Activated CD4-positive, alpha-beta T cell treated with anti-CD3 and anti-CD28 coated beads, Interleukin-2, amount 50 U/mL, for 1 hour (primary cell): ENCODE measurements at places on chromosomes 11 and 22.

DNA sequence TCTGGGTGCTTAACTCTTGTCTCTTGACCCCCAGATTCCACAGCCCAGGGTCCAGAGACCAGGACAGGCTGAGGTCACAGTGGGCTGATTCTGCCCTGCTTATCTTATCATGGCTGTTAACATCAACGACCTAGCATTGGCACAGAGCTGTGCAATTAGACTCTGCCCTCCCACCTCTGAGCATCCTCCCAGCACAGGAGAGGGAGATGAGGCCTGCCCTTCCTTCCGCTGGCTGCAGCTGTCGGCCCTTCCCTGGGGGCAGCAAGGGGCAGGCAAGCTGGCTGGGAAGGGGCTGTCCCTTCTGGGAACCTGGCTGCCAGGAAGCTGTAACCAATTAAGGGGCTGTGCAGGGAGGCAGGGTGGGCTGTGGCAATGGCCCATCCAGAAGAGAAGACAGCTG lies 22.5 kb downstream of the LRRC10B start:
- no peak for DNase-seq

DNA sequence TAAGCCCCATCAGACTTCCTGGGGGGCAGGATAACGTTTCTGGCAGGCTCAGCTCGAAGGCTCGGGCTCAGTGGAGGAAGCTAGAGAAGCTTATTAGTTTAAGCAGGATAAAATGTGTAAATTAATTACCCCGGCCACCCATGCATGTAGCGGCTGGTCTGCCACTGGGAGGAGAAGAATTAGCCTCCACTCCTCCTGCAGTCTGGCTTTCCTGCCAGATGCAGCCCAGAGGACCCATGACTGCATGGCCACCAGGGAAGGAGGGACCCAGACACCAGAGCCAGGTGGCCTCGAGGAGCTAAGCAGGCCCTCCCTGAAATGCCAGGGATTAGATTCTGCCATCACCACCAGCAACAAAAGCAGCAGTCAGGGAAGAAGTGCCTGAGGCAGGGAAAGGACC lies 32.3 kb downstream of the TRIM29 start:
- no peak for DNase-seq

DNA sequence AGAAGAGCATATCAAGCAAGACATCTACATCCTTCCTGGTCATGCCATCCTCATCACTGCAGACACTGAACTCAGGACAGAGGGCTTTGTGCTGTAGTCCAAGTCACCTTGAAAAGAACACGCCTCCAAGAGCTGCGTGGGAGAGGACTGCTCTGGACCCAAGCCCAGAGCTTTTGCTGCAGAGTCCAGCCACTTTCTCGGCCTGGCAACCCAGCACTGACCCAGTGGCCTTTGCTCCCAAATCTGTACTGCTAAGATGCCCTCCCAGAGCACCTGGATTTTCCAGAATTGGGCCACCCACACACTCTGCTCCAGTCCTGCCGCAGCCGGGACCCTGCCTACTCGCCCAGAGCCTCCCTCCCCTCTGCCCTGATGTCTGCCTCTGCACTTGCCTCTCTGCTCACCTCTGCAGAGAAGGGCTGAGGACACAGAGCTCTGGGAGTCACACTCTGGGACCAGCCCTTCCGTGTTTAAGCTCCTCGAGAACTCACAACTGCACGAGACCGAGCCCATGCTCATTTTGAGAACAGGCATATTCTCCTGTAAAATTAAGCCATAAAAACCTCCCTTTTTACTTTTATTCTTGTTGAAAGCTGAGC lies 83.8 kb upstream of the CSNK2A3 start:
- DNase-seq, result no peak

DNA sequence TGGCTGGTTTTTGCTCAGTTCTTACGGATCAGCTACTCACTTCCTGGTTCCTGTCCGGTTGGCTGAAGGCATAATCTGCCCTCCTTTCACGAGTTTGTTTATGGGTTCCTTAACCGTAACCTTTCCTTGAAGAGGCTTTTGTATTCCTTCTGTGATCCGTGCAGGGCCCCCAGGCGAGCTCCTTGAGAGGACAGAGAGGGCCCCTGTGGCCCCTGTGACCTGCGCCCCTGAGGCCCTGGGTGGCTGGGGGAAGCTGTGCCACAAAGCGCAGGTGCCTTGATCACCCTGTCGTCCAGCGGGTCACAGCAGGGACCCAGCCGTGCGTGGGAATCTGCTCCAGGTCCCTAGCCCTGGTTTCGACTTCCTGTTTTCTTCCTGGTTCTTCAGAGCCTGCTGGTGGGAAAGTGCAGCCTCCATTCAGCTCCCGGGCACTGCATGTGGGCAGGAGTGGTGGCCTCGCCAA lies 27.8 kb upstream of the FADD start:
- no peak for DNase-seq

GRCh38 chr11:117830674-117831351 lies 6.3 kb upstream of the FXYD2 start:
- DNase-seq, result no peak

- no peak for DNase-seq
These were observed 38.7 kb downstream of the MRTFA start for GRCh38 chr22:40597526-40598430.

- no peak for DNase-seq
These were observed 15.8 kb upstream of the RTN4RL2 start for GRCh38 chr11:57444362-57445121.

DNA sequence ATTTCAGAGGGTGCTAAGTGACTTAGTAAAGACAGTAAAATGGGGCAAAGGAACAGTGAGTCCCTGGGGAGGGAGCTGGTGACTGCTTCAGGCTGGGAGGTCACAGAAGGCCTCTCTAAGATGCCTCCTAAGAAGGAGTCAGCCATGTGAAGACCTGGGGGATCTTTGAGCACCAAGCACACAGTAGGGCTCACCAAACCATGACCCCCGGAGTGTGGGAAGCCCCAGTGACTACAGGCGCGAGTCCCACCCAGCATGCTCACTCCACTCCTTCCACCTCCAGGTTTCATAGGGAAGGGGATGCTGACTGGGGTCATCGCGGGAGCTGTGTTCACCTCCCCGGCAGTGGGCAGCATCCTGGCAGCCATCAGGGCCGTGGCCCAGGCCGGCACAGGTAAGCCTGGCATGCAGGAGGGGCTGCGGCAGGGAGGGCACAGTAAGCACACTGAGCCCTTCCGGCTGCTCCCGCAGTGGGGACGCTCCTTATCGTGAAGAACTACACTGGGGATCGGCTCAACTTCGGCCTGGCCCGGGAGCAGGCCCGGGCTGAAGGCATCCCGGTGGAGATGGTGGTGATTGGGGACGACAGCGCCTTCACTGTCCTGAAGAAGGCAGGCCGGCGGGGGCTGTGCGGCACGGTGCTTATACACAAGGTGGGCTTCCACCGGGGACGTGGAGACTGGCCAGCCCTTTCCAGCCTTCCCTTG lies 5.9 kb downstream of the TKFC start:
- no peak for DNase-seq

GRCh38 chr11:18790883-18791206 lies 753 bp downstream of the PTPN5 start:
- DNase-seq, result no peak

DNA sequence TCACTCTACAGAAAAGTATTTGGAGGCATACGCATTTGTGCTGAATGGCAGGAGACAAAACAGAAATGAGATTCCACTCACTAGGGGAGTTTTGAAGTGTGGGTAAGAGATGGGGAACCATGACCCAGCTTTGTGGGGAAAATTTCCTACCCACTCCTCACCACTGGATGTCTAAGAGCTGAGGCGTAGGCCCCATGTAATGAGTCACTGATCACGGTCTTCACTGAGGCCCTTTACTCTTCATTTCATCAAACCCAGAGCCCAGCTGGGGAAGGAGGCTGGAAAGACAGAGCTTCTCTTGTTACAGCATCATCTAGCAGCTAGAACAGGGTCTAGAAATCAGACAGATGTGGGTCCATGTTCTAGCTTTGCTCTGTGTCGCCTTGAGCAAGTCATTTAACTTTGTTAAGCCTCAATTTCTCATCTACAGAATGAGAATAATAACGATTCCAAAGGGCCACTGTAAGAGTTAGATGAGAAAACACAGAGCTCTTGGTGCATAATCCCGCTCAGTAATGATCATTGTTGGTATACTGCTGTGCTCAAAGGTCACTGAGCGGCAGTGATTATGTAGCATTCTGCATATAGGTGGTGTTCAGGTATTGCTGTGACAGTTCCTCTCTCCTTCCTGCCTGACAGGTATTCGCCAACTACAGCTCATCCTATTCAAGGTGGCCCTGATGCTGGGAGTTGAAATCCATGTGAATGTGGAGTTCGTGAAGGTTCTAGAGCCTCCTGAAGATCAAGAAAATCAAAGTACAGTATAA lies 97.2 kb downstream of the MICAL2 start:
- DNase-seq, result no peak

DNA sequence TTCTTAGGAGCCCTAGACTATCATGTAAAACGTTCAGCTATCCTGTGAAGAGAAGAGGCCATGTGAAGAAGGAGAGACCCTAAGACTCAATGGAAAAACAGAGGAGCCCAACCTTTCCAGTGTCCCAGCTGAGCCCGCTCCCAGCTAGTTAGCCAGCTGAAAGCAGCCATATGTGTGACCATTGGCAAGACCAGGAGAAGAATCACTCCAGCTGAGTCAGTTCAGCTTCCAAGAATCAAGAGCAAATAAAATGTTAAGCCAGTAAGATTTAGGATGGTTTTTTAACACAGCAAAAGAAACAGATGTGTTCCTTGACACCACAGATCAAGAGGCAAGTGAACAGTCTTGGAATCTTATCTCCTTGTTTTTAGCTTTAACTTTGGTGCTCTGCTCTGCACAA lies 108.0 kb downstream of the CCDC81 start:
- no peak for DNase-seq

DNA sequence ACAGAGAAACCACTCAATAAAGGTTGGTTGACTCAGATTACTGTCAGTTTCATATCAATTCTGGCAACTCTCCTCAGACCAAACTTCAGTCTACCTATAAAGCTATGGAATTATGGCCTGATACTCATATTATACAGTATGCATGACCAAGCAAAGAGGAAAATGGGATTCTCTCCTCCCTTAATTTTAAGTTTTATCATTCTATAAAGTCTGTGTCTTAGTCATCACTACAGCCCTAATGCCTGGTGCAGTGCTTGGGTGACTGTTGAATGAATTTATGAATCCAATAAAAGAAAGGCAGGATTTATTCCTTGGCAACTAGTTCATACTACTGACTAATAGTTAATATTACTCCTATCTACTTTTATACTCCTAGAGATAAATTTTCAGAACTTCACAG lies 37.6 kb upstream of the GRAMD1B start:
- no peak for DNase-seq

GRCh38 chr11:73384531-73384871 lies 8.3 kb downstream of the RELT start:
- no peak for DNase-seq

DNA sequence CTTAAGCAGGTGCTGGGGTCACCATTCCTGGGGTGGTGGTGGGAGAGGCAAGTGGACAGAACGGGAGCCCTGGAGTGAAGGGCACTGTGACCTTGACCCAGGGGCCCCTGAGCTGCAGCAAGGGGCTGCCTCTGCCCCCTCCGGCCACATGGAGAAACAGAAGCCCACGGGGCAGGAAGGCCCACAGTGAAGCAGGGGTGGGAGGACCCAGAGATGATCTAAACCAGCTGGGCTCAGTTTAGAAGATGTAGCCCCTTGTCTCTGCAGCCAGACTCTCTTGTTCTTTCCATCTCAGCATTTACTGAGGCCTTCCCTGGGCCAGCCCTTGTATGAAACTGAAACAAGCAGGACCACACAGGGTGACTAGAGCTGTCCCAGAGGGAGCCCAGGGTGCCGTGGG lies 30.5 kb downstream of the WNT11 start:
- no peak for DNase-seq

GRCh38 chr22:40853961-40854360 lies 2.5 kb downstream of the ST13 start:
- DNase-seq, result no peak

- DNase-seq, result no peak
These were observed 49.6 kb downstream of the CNTF start for GRCh38 chr11:58671983-58672633.

DNA sequence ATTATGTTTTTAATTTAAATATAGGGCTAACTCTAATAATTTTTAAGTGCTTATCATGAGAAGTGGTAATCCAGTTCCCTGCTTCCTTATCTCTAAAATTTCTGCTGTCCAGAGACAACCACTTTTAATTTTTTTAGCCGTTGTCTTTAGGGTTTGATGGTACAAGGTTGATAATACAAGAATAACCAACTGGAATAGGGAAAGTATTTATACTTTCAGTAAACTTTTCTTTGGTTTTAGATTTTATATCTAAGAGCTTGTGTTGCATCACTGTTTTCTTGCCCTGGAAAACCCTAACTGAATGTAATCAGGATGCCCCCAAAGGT lies 46.5 kb upstream of the ADORA2A start:
- DNase-seq, result no peak

DNA sequence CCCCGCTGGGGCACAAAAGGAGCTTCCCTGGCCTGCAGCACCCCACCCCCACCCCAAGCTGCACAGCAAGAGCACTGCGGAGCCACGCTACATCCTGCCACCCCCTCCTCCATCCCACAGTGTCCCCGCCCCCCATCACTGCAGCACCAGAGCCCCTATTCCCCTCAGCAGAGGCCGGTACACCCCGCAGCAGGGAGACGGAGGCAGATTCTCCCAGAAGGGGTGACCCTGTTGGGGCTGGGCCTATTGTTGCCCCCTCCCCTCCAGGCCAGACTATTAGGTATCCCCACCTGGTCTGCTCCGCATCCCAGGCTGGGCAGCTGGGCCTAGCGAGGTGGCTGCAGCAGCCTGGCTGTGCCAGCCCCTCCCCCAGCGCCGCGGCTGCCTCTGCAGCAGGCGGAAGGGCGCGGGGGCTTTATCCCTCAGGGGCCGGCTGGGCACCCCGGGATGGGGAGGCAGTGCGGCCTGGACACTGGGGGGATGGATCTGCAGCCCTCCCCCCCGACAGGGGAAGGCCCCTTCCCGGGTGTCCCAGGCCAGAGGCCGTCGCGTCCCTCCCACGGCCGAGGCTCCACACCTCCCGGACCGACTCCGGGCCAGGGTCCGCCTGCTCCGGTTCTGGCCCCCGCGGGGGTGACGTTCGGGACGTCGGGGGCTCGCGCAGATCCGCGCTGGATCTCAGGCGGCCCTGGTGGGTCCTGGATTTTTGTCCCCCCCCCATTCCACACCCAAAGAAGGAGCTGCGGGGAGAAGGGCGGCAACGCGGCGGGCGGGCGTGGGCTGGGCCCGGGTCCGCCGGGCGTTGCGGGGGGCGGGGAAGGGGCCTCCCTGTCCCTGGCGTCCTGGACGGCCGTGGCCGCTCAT lies 943 bp downstream of the DUSP8 start:
- DNase-seq, result no peak
